NCI-H2081 treated with DMSO at 0.1 percent for 48 hours (cell line): ENCODE measurements at places on chromosomes 6 and 20.

GRCh38 chr6:145312481-145312880 is 422.8 kb downstream of the EPM2A start:
- DNase-seq = no peak

- DNase-seq = no peak
These were observed 106.6 kb downstream of the TRIM27 start for GRCh38 chr6:28816909-28817807.

DNA sequence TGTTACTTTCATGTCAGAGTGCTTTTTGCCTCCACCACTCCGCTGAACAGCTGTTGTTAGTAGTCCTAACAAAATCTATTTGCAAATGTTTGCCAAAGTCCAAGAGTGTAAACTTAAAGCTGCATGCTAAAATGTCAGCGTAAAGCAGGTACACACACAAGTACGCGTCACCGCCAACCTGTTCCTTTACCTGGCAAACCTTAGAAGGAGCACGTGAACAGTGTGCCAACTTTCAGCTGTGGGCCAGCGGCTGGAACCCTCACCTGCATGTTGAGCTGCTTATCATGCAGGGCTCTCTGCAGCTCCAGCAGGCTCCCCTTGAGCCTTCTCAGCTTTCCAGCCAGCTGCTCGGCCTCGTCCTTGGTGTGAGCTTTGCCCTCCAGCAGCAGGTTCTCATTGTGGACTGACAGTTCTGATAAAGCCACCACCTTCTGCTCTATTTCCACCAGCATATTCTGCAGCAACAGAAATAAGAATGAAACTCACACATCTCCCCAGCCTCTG is 359.3 kb downstream of the SYNE1 start:
- no peak for DNase-seq

- DNase-seq = no peak
These were observed 62.6 kb upstream of the ADGRB3 start for GRCh38 chr6:68572525-68572924.

DNA sequence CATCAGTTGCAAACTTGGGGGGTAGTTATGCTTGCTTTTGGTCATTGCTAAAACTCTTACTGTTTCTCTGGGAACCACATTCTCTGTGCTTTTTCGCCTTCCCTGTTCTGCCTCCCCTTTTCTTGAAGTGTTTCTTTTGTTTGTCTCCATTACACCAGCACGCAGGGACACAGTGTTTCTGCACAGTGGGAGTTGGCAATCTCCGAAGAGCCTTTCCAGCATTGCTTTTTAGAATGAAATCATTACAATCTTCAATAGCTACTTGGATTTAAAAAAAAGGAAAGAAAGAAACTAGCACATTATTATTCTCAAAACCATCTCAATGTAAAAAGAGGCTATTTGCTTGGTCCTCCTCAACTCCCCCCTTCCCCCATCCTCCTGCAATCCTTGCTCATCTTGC is 536.7 kb upstream of the MMS22L start:
- no peak for DNase-seq

DNA sequence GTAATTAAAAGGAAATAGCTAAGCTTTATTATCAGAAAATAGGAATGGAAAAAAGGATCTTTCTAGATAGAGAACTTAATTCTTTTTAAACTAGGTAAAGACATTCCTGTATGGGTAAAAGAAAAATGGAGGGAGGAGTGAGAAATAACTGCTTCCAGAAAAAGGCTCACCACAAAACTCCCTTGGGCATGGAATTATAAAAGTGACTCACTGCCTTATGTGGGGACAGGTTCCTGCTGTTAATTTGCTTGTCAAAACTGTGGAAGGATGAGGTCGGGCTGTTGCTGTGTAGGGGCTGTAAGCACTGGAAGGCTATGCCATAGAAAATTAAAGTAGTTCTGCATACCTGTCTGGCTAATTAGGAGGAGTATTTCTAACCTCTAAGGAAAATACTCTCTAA is 158.7 kb downstream of the UBE3D start:
- DNase-seq = no peak

- no peak for DNase-seq
These were observed 39.2 kb upstream of the FAM50B start for GRCh38 chr6:3809982-3810381.

- DNase-seq = no peak
These were observed 149.4 kb upstream of the SNX9 start for GRCh38 chr6:157673596-157673995.

DNA sequence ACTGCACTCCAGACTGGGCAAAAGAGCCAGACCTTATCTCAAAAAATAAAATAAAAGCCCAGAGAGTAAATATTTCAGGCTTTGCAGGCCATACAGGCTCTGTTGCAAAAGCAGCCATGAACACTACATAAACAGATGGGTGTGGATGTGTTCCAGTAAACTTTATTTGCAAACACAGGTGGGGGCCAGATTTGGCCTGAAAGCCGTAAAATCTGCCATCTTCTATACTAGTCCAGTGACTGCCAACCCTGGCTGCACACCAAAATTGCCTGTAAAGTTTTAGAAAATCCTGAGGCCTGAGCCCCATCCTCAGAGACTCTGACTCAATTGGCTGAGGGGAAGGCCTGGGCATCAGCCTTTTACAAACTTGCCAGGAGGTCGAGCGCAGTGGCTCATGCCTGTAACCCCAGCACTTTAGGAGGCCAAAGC is 103.6 kb downstream of the ZMYND8 start:
- no peak for DNase-seq

GRCh38 chr6:71675386-71675785 is 211.0 kb upstream of the RIMS1 start:
- DNase-seq = no peak

DNA sequence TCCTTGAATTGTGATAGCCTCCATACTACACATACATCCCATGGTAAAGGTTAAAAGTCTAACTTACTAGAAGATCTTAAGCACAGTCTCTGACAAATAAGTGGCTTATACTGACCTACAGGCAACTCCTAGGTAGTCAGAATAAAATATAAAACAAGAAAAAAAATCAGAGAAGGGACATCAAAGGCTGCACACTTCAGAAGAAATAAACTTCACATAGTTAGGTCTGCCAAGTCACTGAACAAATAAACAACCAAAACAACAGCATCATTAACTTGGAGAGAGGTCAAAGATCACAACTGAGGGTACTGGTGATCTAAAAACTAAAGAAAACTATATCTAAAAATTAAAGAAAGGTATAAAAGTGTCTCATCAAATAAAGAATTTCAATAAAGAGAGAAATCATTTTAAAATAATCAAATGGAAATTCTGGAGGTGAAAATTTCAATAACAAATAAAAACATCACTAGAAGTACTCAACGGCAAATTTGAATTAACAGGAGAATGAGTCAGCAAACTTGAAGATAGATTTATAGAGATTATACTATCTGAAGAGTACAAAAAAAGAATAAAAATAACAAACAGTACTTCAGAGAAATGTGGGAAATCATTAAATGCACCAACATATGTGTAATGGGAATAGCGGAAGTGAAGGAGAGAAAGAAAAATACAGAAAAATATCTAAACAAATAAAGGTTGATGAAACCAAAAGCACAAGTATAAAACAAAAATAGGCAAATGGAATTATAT is 88.0 kb upstream of the UST start:
- no peak for DNase-seq

- DNase-seq = no peak
These were observed 61.8 kb downstream of the FAM229B start for GRCh38 chr6:112149236-112149635.

- DNase-seq = no peak
These were observed 94.1 kb upstream of the RNF24 start for GRCh38 chr20:4109307-4109940.

DNA sequence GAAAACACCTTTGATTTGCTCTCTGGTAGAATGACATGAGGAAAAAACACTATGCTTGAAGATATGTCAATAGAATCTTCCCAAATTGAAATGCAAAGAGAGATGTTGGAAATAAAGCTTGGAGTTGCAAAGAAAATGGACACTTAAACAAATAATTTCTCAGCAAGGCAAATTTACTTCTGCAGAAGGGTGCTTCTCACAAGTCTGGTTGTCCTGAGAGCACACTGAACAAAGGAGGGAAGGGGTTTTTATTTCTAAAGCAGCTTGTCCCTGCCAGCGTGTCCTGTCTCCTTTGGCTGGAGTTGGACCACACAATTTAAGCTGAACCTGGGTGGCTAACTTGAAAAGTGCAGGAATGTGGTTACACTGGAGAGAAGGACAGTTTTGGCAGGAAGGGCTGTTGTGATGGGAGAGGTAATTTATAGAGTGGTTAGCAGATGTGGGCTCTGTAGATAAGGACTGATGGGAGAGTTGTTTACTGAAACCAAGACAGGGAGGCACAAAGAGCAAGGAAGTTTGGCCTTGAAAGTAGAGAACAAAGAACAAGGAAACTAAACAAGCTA is 454.6 kb upstream of the EYS start:
- DNase-seq = no peak

- DNase-seq = no peak
These were observed 636 bp downstream of the SRF start for GRCh38 chr6:43171707-43172103.

DNA sequence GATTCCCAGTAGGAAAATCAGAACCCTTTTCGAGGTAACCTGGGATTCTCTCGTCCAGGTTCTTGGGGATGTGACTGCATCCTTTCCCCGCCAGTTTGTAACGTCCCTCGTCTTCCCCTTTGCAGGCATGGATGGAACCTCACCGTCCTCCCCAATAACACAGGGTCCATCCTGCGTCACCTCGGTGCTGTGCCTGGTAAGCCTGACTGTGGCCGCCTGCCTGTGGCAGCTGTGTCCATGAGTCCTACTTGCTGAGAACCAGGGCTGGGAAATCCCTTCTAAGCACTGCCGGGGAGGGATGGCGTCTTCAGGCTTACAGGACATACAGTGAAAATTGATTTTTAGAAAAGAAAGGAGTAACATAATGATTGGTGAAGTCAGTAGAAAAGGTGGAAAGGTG is 155.6 kb downstream of the DTNBP1 start:
- no peak for DNase-seq

DNA sequence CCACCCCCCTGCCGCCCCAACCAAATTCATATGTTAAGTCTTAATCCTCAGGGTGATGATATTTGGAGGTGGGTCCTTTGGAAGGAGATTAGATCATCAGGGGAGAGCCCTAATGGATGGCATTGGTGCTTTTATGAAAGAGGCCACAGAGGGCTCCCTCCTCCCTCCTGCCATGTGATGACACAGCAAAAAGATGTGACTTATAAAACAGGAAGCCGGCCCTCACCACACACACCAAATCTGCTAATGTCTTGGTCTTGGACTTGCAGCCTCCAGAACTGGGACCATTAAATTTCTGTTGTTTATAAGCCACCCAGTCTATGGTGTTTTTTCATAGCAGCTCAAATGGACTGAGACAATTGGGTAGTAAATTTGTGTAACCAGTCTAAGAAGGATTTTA is 176.3 kb downstream of the ADGRG6 start:
- DNase-seq = no peak

- DNase-seq = no peak
These were observed 395.2 kb upstream of the MAP3K7 start for GRCh38 chr6:90982051-90982450.

- DNase-seq = no peak
These were observed 92.7 kb downstream of the PREX1 start for GRCh38 chr20:48735112-48735511.

DNA sequence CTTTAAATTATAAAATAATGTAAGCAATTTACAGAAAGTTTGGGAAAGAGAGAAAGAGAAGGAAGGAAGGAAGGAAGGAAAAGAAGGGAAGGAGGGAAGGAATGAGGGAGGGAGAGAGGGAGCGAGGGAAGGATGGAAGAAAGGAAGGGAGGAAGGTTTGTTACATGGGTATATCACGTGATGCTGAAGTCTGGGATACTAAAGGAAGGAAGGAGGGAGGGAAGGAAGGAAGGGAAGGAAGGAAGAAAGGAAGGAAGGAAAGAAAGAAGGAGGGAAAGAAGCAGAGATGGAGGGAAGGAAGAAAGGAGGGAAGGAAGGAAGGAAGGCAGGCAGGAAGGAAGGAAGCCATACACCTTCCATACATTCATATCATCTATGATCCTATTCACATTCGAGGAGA is 48.9 kb upstream of the GCM1 start:
- DNase-seq = no peak

DNA sequence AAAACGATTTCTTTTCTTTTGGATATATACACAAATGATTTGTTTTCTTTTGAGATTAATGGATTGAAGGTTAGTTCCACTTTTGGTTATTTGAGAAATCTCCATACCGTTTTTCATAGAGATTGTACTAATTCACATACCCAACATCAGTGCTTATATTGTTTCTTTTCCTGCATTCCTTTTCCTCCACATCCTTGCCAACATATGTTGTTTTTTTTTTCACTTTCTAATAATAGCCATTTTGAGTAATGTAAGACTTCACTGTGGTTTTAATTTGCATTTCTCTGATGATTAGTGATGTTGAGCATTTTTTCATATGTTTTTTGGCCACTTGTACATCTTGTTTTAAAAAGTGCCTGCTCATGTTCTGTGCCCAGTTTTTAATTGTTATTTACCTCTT is 846.4 kb upstream of the EYS start:
- DNase-seq = no peak

DNA sequence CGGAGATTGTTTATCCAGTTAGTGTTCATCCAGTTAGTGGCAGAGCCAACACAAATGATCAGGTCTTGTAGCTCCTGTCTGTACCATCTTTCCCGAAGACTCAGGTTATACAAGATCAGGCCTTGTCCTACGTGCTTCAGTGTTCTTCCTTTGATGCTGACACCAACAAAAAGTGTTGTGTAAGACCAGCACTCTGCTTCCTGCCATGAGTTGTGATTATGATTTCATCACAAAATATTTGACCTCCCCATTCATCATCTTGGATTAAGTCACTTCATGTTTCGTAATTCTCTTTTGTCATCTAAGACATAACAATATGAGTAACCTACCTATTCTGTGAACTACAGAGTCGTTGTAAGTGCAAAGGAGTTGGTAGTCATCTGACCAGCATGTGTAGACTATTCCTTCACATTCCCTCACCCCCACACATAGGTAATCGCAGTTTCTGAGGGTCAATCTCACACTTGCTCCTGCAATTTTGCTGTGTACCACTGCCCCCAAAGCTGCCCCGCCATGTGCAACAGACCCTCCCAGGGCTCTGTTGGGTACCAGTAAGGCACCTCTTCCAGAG is 135.6 kb upstream of the SLC22A23 start:
- no peak for DNase-seq

- DNase-seq = no peak
These were observed 16.4 kb upstream of the PKIG start for GRCh38 chr20:44566018-44566417.

- DNase-seq = no peak
These were observed 39.7 kb downstream of the TAF4 start for GRCh38 chr20:62025832-62026563.

DNA sequence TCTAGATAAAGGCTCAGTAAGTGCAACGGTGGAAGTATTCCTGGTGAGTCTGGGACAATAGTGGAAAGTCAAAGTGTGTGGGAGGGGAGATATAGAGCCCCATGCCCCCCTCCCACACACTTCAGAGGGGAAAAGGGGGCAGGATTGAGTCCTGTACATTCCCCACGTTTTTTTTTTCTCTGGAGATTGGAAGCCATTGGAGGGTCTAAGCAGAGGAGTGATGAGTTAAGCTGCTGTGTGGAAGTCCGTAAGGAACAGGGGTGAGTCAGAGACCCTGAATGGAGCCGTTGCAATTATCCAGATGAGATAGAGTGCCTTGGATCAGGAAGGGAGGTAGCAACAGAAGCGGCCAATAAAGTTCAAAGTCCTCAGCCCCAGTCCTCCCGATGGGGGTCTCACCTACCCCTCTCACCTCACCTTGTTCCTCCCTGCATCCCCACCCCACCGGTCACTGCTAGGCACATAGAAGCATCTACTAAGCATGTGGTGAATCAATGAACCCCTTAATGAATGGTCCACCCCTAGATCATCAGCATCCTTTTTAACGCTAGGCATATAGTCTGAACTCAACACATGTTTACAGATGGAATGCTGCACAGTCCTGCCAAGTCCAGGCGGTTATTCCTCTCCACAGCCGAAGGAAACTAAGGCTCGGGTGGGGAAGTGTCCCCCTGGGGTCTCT is 662 bp upstream of the SLC9A8 start:
- no peak for DNase-seq
